ENCODE measurements at places on chromosomes 12 and 14.

- ATAC-seq: no peak
These were observed 23.4 kb downstream of the COQ6 start for GRCh38 chr14:73973497-73973896.

- ATAC-seq: no peak
These were observed 236.1 kb upstream of the PLEKHG7 start for GRCh38 chr12:92466391-92467305.

GRCh38 chr12:84757978-84758377, 154.6 kb downstream of the SLC6A15 start:
- no peak for ATAC-seq

- no peak for ATAC-seq
These were observed 96.2 kb downstream of the MON2 start for GRCh38 chr12:62562846-62563245.

DNA sequence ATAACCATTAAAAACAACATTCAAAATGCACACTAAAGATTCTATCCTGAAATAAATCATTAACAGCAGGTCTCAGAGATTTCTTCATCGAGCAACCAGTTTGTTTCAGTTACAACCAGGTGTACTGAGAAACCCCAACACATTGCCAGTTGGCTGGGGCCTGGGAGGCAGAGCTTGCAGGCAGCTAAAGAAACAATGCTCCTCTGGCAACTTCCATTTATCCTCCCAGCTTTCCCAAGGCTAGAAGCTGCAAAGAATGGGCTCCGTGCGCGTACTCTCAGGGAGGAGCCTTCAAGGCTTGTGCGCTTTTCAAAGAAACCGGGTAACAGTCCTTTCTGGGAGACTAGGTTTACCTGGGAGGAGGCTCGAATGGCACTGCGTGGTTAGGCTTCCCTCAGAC, 181.6 kb downstream of the MSRB3 start:
- ATAC-seq: no peak

- ATAC-seq: no peak
These were observed 60.7 kb upstream of the GZMB start for GRCh38 chr14:24694680-24695079.

DNA sequence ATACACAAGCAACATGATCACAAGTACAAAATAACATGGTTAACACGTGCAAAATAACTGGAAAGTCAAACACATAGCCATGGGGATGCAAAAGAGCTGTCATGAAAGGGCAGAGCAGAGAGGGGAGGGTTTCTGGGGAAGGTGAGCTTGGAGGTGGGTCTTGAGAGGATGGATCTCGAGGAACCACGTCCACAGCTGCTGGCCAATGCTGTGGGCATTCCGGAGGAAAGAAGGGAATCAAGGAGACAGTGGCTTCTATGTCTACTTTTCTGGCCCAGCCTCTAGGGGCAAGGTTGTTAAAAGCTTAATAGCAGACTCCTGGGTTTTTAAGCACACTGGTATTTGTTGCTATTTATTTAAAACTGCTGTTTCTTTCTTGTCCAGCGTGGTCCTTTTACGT, 8.4 kb upstream of the MYH7 start:
- ATAC-seq: no peak

DNA sequence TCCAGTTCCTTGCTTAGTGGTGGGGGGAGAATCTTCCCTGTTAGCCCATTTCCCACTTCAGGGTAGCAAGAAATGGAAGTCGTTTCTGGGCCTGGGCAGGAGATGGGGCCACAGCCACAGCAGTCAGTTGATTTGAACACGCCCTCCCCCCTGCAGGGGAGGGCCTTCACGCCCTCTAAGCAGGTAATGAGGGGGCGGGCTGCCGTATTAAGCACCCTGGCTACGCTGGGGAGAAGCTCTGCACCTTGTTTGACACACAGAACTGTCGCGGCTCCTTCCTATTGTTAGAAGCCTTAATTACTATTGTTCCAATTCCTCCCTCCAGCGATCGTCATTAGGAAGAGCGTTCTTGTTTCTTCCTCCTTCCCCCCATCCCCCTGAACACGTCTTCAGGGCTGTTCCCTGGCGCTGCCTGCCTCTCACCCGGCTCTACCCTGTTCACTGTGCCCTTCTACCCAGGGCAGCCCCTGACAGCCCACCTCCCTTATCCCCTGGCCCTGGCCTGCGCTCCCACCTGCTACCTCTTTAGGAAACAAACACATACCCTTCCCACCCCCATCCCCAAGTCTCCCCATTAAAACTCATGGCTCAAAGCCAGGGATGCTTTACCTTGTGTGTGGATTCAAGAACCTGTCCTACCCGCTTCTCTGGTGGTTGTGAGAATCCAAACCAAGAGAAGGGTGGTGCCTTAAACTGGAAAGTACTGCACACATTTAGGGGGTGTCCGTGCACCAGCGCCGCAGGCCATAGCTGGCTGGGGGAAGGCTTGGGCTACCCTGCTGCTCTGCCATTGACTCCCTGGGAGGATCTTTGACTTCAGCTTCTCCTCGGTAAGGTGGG, 137.6 kb downstream of the TSPAN9 start:
- no peak for ATAC-seq

DNA sequence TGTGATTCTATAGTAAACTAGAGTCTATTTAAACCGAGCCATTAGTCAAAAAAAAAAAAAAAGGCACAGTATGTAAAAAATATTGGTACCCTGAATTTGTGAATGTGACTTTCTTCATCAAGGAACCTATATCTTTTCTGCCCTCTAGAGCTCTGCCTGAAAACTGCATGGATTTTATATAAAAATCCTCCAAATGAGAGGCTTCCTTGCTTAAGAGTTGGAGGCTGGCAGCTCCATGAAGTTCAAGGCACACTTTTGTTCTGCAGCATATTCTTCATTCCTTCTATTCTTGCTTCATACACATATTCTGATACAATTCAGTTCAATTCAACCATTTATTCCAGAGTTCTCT, 23.1 kb upstream of the NKX2-8 start:
- ATAC-seq: no peak

Measured in activated CD4-positive, CD25-positive, alpha-beta regulatory T cell treated with anti-CD3 and anti-CD28 coated beads, Interleukin-2, amount 50 U/mL, for 24 hours (primary cell).